Stimulated activated CD4-positive, alpha-beta T cell treated with anti-CD3 and anti-CD28 coated beads, TNF-alpha, amount 100 ng/mL, for 24 hours (primary cell): ENCODE measurements at places on chromosomes 7 and 10.

GRCh38 chr7:123571684-123572083 lies 14.1 kb upstream of the NDUFA5 start:
- no peak for DNase-seq

GRCh38 chr10:72039377-72039776 lies 49.0 kb downstream of the SPOCK2 start:
- DNase-seq: no peak

- no peak for DNase-seq
Measured at GRCh38 chr7:87154166-87154565, 1.9 kb downstream of the DMTF1 start.

GRCh38 chr10:61376908-61377368 lies 76.2 kb downstream of the TMEM26 start:
- no peak for DNase-seq
